Central memory CD8-positive, alpha-beta T cell (primary cell): ENCODE measurements at places on chromosomes 6 and 20.

GRCh38 chr20:25220021-25220730 is 24.7 kb downstream of the ENTPD6 start:
- no peaks in the 10 kb centered on the region for H3K27me3 ChIP-seq
- peaks cover 17% of the 10 kb centered on the region for H3K36me3 ChIP-seq
- no peaks in the 10 kb centered on the region for H3K4me1 ChIP-seq
- H3K4me3 ChIP-seq: no peak overlapping the region

DNA sequence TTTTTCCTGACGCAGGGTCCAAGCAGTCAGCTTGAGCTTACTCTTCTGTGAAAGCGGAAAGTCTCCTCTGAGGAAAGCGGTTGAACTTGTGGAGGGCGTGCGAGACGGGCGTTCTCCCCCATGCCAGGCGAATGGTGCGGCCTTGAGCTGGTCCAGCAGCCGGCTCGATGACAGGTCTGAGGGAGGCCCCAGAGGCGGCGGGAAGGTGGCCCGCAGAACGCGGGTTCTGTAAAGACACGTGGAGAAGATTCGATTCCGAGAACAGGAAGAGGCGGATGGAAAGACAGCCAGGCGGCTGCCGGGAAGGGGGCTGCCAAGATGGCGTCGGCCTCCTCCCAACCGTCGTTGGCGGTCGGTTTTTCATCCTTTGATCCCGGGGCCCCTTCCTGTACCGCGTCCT is 75.6 kb upstream of the TXNDC5 start:
- H3K27me3 ChIP-seq: no peaks in the 10 kb centered on the region
- H3K27ac ChIP-seq: no peak overlapping the region
- DNase-seq: no peak
- no peaks in the 10 kb centered on the region for H3K4me1 ChIP-seq
- no peak overlapping the region for H3K4me3 ChIP-seq
- no peaks in the 10 kb centered on the region for H3K36me3 ChIP-seq

DNA sequence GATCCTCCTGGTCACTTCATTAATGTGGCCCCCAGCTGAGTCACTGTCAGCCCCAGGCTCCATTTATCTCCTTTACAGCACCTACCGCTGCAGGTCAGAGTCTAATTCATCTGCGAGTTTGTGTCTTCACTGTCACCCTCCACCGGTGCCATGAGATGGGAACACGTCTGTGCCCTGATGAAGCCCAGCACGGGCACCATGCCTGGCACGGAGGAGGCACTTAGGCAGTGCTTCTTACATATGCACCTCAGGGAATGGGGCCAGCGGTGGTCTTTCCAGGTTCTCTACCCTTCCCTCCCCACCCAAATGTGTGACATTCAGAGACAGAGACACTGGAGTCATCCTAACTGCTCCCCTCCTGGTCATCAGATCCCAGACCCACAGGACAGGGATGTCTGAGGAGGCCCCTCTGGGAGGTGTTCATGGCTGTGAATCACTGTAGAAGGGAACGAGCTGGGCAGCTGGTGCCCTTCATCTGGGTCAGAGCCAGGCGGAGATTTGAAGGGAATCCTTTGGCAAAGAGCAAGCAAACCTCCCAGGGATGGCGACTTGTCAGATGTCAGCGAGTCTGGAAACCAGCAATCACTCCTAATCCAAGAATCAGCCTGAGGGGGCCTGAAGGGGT is 364.6 kb downstream of the PREX1 start:
- H3K27ac ChIP-seq: no peak overlapping the region
- DNase-seq: no peak
- H3K4me1 ChIP-seq: no peaks in the 10 kb centered on the region
- peaks cover 12% of the 10 kb centered on the region for H3K27me3 ChIP-seq
- peaks cover 2% of the 10 kb centered on the region for H3K36me3 ChIP-seq

GRCh38 chr20:2140561-2140960 is 38.9 kb downstream of the STK35 start:
- peaks cover 10% of the 10 kb centered on the region for H3K36me3 ChIP-seq
- peaks cover 33% of the 10 kb centered on the region for H3K4me1 ChIP-seq
- H3K4me3 ChIP-seq: no peak overlapping the region
- DNase-seq: no peak
- no peaks in the 10 kb centered on the region for H3K27me3 ChIP-seq

DNA sequence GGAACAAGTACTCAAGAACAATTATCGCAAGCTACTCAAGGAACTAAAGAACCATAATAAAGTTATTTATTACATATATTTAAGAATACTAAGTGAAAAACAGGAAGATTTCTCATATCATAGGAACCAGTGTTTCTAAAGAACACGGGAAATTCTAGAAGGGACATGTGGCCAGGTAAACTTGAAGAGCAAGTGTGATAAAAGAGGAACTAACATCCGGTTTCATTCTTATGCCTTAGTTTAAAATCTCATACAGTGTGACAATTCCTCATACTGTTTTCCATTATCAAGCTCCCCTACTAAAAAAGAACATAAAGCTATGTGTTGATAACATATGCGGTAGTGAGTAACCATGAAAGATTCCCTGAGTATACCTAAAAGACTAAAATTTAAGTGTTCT is 163.5 kb upstream of the SHLD1 start:
- no peak overlapping the region for H3K4me3 ChIP-seq
- DNase-seq: no peak
- H3K36me3 ChIP-seq: peaks cover 33% of the 10 kb centered on the region
- peak overlapping the region; percentile 32 for H3K27ac ChIP-seq

GRCh38 chr20:23962272-23962671 is 26.3 kb downstream of the GGTLC1 start:
- no peak for DNase-seq
- H3K27ac ChIP-seq: no peak overlapping the region
- no peaks in the 10 kb centered on the region for H3K4me1 ChIP-seq
- H3K4me3 ChIP-seq: no peak overlapping the region
- peaks cover 36% of the 10 kb centered on the region for H3K27me3 ChIP-seq

- H3K4me1 ChIP-seq: peaks cover 35% of the 10 kb centered on the region
- H3K4me3 ChIP-seq: peak overlapping the region; percentile 90
- H3K27ac ChIP-seq: peak overlapping the region; percentile 95
- H3K27me3 ChIP-seq: peaks cover 18% of the 10 kb centered on the region
- DNase-seq: no peak
Observed at GRCh38 chr6:136822046-136822375, 381 bp upstream of the PEX7 start.

DNA sequence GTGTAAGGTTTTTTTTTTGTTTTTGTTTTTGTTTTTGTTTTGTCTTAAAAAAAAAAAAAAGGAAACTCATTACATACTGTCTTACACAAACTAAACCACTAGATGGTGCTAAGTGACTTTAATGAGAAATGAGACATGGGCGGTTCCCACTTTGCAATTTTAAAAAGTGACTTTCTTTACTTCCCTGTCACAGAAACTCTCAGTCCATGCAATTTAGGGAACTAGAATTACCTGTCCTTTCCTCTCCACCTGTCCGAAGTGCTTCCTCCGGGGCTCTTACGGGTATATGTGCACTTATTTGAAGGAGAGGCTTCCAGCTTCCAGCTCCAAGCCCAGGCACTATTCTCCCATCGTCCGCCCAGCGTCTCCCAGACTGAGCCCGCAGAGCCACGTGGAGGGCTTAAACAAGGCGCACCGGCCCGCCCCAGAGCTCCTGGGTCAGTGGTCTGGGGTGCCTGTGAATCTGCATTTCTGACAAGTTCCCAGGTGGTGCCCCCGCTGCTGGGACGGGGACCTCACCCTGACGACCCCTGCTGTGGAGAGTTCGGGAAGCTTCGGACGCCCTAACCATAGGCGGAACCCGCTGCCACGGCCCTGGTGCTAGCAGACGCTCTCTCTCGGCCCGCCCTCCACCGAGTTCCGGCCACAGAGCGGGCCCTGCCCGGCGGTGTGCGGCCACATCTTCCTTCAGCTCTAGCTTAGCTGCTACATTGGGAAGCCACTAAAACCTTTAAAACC is 26.1 kb downstream of the BFSP1 start:
- H3K4me3 ChIP-seq: peak overlapping the region; percentile 78
- H3K27me3 ChIP-seq: peaks cover 6% of the 10 kb centered on the region
- peak overlapping the region; percentile 71 for H3K27ac ChIP-seq
- H3K4me1 ChIP-seq: peaks cover 35% of the 10 kb centered on the region
- peak; percentile 30 for DNase-seq

GRCh38 chr6:10481101-10481500 is 40.0 kb upstream of the GCNT2 start:
- no peak overlapping the region for H3K4me3 ChIP-seq
- H3K4me1 ChIP-seq: no peaks in the 10 kb centered on the region
- H3K36me3 ChIP-seq: no peaks in the 10 kb centered on the region
- peak overlapping the region; percentile 67 for H3K27ac ChIP-seq
- peaks cover 25% of the 10 kb centered on the region for H3K27me3 ChIP-seq

DNA sequence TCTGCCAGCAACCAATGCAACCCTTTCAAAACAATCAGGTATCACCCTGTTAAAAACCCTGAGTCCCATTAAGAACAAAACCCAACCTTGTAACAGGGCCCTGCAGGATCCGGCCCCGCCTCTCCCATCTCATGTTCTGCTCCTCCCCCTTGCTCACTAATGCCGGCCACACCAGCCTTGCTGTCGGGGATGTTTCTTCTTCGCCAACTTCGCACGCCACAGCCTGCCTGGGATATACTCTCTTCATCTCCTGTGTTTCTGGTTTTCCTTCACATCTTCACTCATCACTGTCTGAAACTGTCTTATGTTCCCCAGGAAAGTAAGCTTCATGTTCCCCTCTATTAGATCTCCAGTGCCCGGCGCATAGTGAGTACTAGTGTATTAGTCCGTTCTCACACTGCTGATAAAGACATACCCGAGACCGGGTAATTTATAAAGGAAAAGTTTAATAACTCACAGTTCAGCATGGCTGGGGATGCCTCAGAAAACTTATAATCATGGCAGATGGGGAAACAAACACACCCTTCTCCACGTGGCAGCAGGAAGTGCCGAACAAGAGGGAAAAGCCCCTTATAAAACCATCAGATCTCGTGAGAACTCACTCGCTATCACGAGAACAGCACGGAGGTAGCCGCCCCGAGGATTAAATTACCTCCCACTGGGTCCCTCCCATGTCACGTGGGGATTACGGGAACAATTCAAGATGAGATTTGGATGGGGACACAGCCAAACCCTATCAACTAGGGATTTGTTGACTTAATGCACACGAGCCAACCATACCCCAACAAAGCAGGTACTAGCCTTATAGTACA is 5.1 kb downstream of the TP53RK start:
- no peak for DNase-seq
- no peaks in the 10 kb centered on the region for H3K27me3 ChIP-seq
- H3K4me1 ChIP-seq: peaks cover 70% of the 10 kb centered on the region
- H3K27ac ChIP-seq: no peak overlapping the region

- H3K4me1 ChIP-seq: peaks cover 30% of the 10 kb centered on the region
- no peak for DNase-seq
- no peak overlapping the region for H3K27ac ChIP-seq
- no peak overlapping the region for H3K4me3 ChIP-seq
- H3K27me3 ChIP-seq: peaks cover 12% of the 10 kb centered on the region
Observed at GRCh38 chr6:33885132-33886057, 81.6 kb upstream of the MLN start.

- no peaks in the 10 kb centered on the region for H3K4me1 ChIP-seq
- no peak overlapping the region for H3K27ac ChIP-seq
Observed at GRCh38 chr6:170404036-170404435, 97.5 kb downstream of the FAM120B start.

- no peak overlapping the region for H3K27ac ChIP-seq
- no peak for DNase-seq
- H3K4me1 ChIP-seq: no peaks in the 10 kb centered on the region
Observed at GRCh38 chr6:3545156-3545555, 88.3 kb upstream of the SLC22A23 start.

DNA sequence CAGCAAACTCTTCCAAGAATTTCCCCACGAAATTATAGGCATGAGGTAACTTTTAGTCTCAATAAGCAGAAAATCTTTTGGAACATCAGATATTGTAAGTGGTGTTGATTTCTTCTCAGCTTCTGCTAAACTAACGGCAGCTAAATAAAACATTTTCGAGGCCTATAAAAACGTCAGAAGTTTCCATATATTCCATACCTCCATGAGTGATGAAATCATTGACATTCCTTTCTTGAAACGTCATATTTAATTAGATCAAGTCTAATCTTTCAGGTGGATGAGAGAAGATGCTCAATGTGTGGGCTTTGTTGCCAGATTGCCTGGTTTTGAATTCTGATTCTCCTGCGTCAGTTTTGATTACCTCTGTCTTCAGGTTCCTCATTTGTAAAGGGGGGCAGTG is 81.3 kb downstream of the CDC5L start:
- H3K4me1 ChIP-seq: no peaks in the 10 kb centered on the region
- DNase-seq: no peak
- no peak overlapping the region for H3K4me3 ChIP-seq
- peaks cover 2% of the 10 kb centered on the region for H3K36me3 ChIP-seq

- H3K27me3 ChIP-seq: no peaks in the 10 kb centered on the region
- H3K4me1 ChIP-seq: peaks cover 38% of the 10 kb centered on the region
- H3K36me3 ChIP-seq: peaks cover 47% of the 10 kb centered on the region
- H3K4me3 ChIP-seq: no peak overlapping the region
- peak overlapping the region; percentile 54 for H3K27ac ChIP-seq
Observed at GRCh38 chr20:45419188-45420091, 3.5 kb downstream of the PIGT start.

- peaks cover 22% of the 10 kb centered on the region for H3K27me3 ChIP-seq
- H3K4me1 ChIP-seq: peaks cover 47% of the 10 kb centered on the region
- peak; percentile 62 for DNase-seq
- H3K4me3 ChIP-seq: peak within 1 kb of the TSS; percentile 82
- no peak within 1 kb of the TSS for H3K27ac ChIP-seq
- peaks cover 19% of the 10 kb centered on the region for H3K36me3 ChIP-seq
Observed at GRCh38 chr6:43509984-43510826, at the start of gene LRRC73. Gene LRRC73, minus strand, starts transcription at chr6:43510346. Its CDS starts 561 bp downstream, at chr6:43509785.

GRCh38 chr6:139765825-139766285 is 391.4 kb upstream of the CITED2 start:
- peaks cover 15% of the 10 kb centered on the region for H3K4me1 ChIP-seq
- H3K36me3 ChIP-seq: no peaks in the 10 kb centered on the region
- no peak for DNase-seq
- no peaks in the 10 kb centered on the region for H3K27me3 ChIP-seq

DNA sequence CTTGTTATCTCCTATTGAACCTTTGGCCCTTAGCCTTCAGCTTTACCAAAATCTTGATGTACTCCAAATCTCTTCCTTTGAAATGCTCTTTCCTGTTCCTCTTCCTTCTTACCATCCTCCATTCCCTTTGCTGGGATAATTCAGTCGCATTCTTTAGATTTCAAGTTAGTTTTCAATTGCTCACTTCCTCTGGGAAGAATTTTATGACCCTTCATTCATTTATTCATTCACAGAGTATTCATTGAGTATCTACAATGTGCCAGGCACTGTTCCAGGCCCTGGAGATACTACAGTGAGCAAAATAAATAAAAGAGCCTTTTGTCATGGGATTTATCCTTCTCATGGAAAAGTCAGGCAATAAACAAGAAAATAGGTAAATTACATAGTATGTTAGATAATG is 548.2 kb upstream of the FLRT3 start:
- no peaks in the 10 kb centered on the region for H3K36me3 ChIP-seq
- DNase-seq: no peak
- no peak overlapping the region for H3K27ac ChIP-seq
- no peaks in the 10 kb centered on the region for H3K27me3 ChIP-seq
- no peaks in the 10 kb centered on the region for H3K4me1 ChIP-seq
